ENCODE measurements at places on chromosomes 3 and 15.

GRCh38 chr3:175554801-175555200, 695.7 kb downstream of the NAALADL2 start:
- no peak for DNase-seq

GRCh38 chr3:32285891-32286290, 47.4 kb downstream of the CMTM8 start:
- no peak for DNase-seq

DNA sequence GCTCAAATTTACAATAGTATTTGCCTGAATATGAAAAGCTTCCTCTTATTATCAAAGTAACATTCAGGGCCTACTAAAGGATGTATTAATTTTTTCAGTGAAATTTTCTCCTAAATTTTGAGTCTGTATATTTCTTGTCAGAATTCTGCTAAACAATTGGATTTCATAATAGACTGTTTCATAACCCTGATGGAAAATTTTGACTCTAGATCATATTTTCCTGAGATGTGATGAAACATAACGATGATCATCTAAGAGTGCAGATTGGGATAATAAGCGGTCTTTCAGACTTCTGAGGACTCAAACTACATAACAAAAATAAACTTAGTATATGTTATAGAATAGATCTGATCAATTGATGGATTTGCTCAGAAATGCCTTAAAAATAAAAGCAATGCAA, 574.5 kb upstream of the TBL1XR1 start:
- DNase-seq, result no peak

DNA sequence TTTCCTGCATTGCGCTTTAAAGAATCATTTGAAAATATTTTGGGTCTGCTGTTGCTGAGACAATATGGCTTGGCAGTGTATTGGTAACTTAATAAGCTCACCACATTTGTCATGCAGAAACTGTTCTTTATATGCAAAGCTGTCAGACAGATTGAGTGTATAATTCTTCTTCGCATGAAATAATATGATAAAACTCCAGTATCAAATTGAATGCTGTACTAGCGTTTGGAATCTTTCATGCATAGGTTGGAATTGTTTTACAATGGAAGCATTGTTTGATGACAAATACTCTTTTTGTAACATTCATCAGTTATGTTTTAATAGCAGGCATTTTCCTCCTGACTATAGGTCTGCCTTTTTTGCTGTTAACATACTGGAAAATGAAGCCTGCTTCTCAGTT, 53.8 kb downstream of the RBMS3 start:
- peak; percentile 27 for DNase-seq

DNA sequence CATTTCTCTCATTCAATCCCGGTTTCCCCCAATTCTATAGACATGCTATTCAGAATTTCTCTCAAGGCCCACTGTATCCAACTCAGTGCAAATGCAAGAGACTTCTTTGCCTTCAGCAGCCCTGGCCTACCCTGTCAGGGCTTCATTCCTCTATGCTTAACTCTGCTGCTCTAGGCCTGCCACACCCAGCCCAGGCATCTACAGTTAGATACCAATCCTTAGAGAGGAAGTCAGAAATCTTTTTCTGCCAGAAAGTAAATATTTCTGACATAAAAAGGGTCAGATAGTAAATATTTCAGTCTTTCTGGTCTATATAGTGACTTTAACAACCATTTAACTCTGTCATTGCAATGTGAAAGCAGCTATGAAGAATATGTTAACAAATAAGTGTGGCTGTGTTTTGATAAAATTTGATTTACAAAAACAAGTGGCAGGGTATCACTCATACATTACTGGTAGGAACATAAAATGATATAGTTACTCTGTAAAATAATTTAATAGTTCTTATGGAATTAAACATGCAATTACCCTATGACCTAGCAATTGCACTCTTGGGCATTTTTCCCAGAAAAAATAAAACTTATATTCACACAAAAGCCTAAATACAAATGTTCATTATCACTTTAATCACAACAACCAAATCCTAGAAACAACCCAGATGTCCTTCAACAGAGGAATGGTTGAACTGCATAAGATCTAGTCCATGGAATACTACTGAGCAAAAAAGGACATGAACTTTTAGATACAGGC, 942.0 kb downstream of the SQOR start:
- DNase-seq, result peak; percentile 62

DNA sequence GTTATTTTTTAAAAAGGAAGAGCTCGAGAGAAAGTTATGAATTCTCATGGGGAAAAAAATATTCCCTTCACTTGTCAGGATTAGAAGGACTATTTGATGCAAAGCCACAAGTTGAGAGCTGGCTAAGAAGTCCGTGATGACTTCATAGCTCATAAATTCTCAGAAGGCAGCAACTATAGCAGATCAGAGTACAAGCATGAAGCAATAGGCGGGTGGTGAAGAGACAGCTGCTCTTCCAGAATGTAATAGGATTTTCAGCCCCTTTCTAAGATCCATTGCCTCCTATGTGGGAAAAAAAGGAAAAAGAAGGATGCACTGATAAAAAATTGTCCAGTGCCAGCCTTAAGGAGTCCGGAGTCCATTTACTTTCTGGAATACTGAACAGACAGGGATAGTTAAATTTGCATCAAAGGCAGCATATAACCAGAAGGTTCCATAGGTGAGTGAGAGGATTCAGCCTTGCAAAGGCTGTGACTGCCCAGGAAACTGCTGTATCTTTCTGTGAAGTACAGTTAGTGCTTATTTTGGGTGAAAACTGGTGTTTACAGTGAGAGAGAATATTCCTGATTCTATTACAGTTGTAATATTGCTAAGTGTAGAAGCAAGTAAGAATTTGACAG, 929.5 kb upstream of the ALCAM start:
- peak; percentile 91 for DNase-seq

DNA sequence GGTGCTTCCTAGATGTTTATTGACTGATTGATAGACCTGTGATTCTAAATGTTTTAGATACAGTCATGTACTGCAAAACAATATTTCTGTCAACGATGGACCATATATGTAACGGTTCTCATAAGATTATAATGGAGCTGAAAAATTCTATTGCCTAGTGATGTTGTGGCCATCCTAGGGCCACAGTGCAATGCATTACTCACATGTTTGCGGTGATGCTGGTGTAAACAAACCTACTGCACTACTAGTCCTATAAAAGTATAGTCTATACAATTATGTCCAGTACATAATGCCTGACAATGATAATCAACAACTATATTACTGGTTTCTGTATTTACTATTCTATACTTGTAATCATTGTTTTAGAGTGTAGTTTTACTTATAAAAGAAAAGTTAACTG, 46.8 kb downstream of the CHST2 start:
- no peak for DNase-seq

GRCh38 chr3:25170021-25170420, 258.0 kb upstream of the RARB start:
- DNase-seq, result no peak

DNA sequence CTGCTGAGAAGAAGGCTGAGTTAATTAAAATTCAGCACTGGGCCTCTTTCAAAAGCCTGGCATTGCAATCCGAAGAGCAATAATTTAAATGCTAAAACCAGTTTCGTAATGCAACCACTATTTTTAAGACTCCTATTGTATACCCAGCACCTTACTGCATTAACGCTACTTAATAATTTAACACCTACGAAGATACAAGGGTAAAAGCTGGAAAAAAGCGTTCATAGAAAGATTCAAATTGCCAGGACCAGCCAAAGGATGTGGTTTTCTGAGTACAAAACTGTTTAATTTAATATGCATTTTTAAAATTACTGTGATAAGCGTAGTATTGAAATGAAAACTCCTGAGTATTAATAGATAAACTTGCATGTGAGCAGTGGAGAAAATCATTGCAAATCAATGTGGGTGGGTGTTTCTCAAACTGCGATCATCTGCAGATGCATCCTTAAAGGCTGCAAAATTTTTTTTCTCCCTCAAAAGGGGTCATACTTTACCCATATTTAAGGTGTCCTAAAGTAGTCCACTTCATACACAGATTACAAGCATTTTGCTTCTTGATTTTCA, 12.9 kb upstream of the RASGRP1 start:
- no peak for DNase-seq

DNA sequence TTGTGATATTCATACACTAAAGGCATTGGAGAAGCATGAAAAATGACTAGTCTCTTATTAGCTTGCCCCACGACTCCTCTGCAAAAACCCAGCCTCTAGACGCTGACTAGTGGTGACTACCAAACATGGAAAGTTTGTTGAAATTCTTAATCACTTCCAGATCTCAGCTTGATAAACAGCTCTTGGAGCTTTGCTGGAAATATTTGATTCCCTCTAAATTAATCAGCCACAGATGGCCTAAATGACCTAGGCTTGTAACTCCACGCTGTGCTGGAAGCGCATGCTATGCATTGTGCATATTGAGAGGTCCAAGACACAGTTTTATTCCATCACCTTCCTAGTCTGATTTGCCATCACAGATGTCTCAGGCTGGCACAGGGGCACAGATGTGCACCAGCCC, 244.7 kb upstream of the ST8SIA2 start:
- DNase-seq, result peak; percentile 55

GRCh38 chr15:93089727-93090305, 805 bp upstream of the RGMA start:
- no peak for DNase-seq

DNA sequence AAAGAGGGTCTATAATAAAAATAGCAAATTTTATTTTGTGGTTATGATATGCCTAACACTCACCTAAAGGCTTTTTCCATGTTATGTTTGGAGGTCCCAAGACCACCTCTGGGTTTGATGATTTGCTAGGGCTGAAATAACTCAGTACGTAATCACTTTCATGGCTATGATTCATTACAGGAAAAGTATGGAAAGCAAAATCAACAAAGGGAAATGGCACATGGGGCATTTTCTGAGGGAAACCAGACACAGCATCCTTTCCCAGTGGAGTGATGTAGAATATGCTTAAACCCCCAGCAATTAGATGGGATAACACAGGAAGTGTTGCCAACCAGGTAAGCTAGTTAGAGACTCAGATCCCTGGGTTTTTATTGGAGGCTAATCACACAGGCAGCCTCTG, 701.6 kb upstream of the CBLB start:
- peak; percentile 56 for DNase-seq

DNA sequence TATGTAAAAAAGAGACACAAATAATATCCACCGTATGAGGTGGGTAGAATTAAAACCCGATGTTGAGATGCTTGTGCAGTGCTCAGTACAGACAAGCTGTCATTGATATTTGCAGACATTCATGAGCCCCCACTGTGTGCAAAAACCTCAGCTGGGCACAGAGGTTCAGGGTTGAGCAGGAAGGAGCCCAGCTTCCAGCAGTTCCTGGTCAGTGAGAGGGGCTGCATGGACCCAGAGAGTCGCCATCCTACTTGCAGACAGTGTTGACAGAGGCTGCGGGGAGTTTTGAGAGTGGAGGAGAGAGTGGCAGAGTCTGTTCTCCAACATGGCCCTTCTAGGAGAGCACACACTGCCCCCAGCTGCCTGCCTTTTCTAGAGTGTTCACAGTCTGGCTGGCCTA, 6.1 kb upstream of the LTF start:
- no peak for DNase-seq

DNA sequence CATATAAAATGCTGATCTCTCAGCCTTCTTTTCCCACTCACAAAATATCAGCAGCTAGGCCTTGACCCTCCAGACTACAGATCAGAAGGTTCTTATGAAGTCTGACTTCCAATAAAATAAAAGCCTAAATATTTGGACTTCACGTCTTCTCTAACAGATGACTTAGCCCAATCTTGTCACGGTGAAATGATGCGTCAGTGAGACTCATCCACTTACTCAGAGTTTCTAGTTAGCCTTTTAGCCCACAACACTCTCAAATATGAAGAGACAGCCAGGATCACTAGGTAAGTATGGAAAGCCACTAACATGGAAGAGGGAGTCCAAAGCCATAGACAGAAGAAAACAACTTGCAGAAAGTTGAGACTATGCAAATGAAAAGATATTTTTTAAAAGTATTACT, 601.2 kb downstream of the PYDC2 start:
- DNase-seq, result no peak

DNA sequence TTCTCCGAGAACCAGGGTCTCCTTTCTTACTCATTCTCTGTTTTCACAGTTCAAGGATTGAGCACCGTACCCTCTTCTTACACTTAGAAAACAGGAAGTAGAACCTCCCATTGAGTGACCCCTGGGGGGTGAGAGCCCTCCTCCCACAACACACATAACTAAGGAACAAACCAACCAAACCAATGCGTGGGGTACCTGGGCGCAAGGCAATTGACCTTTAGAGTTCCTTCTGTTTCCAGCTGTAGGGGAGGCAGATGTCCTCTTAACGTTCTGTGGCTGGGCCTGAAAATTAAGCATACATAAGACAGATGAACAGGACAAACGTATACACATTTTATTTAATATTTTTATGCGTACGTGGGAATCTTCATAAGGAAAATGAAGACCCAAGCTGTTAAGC, 33.5 kb upstream of the TIMP4 start:
- no peak for DNase-seq

- DNase-seq, result no peak
These were observed 5.6 kb downstream of the CXCR6 start for GRCh38 chr3:45948881-45949280.

DNA sequence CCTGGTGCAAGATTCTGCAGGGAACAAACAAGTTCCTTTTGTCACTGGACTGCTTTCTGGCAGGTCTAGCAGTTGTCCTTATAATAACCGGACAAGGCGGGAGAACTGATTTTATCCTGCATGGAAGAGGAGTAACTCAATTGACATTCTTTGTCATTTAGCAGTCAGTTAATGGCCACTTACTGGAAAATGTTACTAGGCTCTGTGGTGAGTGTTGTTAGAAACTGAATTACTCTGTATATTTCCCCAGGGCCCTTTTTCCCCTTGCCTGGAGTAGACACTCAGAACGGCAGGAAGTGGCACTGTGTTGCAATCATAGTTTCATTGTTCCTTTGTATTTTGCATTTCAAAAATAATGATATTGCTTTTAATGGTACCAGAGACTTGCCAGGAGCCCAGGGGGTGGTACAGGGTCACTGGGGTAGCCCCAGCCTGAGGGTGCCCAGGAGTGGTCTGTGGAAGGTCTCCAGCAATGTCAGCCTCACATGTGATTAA, 318.6 kb upstream of the LRRFIP2 start:
- DNase-seq, result peak; percentile 63

- DNase-seq, result no peak
These were observed 326.8 kb downstream of the TBL1XR1 start for GRCh38 chr3:176870451-176870850.

DNA sequence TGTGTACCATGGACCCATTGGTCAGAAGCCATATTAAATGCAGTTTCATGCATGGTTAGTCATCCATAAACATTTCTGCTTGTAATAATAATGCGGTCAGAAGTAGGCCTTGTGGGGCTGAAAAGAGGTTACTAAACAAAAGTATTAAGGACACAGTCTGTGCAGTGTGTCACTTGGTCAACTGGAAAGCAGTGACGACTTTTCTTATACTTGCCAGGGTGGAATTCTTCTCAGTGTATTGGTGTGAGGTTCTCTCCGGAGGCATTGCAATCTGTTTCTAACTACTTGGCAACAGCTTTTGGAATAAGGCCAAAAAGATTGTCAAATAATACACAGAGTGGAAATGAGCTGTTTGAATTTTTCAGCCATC, 46.8 kb downstream of the CHL1 start:
- DNase-seq, result no peak

- peak; percentile 71 for DNase-seq
These were observed 19.3 kb downstream of the PDZRN3 start for GRCh38 chr3:73605412-73605811.

GRCh38 chr3:481680-482079, 285.1 kb downstream of the CHL1 start:
- no peak for DNase-seq

Data from fibroblast of skin of back (primary cell).